Tongue (tissue), 3 donors: ENCODE measurements at places on chromosomes 3 and 15. TPM values are rescaled to one million over a fixed set of nuclear protein-coding genes. Genes with fewer than 3 reads are reported as not detected.
A peak's percentile ranks its signal among the peaks of the same experiment; 100 is the strongest.

GRCh38 chr3:37147666-37148065, 26.7 kb downstream of the LRRFIP2 start:
- DNase-seq, result peak; percentile 44

DNA sequence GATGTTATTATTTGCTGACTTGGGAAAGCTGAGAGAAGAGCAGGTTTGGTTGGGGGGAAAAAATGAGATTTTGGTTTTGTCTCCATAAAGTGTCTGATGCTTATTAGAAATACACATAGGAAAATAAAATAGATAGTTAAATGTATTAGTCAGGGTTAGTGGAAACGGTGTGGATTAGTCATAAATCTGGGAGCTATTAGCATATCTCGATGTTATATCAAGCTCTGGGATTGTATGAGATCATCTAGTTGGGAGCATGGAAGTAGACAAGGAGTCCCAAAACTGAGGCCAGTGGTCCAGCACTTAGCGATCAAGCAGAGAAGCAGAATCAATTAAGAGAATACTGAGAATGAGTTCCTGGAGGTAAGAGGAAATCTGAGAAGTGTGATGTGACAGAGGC, 845.5 kb downstream of the ROBO2 start:
- no peak for DNase-seq

GRCh38 chr15:101014921-101015841, 96.0 kb downstream of the LRRK1 start:
- DNase-seq, result peak; percentile 92

DNA sequence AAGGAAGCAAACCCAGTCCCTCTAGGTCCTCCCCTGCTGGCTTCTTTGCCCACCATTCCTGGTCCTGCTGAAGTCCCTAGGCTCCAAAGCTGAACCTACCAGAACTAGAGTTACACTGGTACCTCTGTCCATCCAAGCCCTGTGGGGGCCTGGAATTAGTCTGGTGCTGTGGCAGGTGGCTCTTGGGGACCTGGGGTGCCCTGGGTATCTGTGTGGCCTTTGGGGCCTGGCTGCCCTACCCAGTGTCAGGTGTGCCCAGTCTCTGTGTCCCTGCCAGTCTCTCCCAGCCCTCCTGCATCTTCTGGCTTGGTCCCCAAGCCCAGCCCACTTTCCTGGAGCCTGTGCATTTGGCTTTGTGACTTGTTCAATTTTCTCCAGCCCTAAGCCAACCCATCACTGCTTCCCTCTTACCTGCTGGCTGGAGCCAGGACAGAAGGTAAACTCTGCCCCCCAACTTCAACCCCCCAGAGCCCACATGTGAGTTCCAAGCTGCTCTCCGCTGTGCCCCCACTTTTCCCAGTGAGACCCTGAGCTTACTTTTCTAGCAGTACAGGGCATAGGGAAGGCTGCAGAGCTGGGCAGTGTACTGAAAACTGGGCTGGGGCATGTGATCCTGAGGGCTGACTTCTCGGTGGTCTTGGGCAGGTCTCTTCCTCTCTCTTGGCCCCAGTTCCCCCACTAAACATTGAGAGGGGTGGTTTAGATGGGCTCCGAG, 28.3 kb upstream of the HHATL start:
- DNase-seq, result no peak

- DNase-seq, result no peak
Measured at GRCh38 chr3:107589454-107589853, 66.7 kb downstream of the BBX start.

DNA sequence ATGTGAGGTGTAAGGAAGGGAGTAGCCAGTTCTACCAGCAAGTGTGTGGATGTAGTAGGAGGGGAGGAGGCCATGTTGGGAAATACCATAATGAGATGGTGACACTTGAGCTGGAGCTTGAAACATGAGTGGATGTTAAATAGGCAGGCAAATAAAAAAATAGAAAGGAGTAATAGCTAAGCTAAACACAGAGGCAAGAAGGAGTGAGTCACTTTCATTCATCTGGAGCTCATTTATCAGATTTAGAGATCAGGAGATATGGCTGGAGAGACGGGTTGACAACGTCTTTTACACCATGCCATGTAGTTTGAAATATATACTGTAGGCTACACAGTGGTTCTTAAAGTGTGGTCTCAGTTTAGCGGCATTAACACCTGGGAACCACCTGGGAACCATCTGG, 390.5 kb downstream of the DIPK2A start:
- DNase-seq, result no peak

- peak; percentile 81 for DNase-seq
Measured at GRCh38 chr3:139937674-139938279, 2.8 kb downstream of the CLSTN2 start.

GRCh38 chr3:20458994-20459716, 273.1 kb upstream of the SGO1 start:
- peak; percentile 74 for DNase-seq

GRCh38 chr15:74889883-74890664, at the start of gene MPI:
Gene MPI, plus strand, starts transcription at chr15:74890042. Its CDS starts 32 bp downstream, at chr15:74890074.
- DNase-seq, result peak; percentile 94

DNA sequence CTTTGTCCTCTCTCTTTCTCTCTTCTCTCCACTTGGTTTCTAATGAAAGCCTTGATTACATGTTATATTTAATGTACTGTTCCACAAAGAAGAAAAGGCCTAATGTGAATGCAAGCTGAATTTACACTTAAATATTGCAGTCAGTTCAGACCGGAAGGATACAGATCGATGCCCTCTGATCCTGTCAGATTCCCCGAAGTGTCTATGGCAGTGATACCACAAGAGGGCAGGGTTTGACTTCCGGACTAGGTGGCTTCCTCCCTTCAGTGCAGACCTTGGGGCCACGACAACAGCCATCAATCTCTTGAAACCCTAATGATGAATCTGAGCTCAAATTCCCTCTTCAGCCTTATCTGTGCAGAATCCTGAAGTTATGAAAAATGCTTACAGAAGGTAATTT, 29.5 kb downstream of the AGTR1 start:
- DNase-seq, result peak; percentile 36

DNA sequence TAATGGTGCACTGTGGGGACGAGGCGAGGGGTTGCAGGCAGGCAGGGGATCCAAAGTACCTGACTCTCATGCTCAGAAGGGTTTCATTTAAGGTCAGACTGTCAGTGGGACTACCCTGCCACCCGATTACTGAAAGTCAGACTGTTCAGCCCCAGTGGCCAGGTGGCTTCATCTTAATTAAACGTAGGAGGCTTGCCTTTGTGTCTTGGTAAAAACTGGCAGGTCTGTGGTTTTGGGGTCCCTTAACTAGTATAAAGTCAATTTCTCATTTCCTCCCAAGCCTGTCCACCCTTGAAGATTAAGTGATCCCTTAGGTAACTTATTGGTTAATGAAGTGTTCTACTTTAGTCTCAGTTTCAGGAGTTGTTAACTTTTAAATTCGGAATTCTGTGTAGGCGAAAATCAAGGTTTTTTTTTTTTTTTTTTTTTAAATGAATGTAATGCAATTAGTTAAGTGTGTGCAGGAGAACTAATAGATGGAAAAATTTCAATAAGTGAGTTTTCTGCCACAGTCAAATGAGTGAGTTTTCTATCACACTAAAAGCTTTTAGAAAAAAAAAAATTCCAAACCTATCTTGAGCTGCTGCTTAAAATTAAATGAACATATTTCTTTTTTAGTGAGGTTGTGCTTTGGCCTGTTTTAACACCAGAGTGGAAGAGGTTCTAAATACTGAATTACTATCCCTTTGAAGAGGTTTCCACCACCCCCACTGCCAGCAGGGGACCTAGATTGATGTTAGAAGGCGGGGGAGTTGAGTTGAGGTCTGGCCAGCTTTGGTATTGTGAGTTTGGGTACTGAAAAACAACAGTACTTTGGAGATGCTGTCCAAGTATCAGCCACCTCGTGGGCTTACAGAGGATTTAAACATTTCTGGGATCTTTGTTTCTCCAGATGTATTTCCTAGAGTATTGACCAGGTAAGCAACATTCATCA, 15.2 kb downstream of the ITPR1 start:
- no peak for DNase-seq

GRCh38 chr15:98715890-98716443, 67.6 kb downstream of the IGF1R start:
- peak; percentile 59 for DNase-seq

GRCh38 chr3:4504340-4505261, 11.5 kb downstream of the ITPR1 start:
- no peak for DNase-seq

DNA sequence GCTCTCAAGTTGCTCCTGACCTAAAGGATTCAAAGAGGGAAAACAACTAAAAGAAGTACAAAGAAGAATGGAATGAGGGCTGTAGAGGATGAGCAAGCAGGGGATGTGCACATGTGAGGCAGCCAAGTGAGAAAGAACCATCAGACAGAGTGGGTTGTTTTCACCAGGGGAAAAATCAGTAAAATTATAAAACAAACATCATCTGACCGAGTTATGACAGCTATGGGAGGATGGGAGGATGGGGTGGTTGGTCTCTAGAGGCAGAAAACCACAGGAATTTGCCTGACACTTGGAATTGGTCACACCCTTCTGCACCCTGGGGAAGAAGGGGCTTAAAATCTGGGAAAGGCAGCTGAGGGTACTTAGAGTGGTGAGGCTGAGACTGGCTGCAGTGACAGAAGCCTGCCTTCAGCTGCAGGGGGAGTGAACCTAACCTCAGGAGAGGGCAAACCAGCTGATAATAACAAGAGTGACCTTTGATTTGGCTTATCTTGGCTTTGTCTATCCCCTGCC, 10.1 kb downstream of the ARHGAP31 start:
- DNase-seq, result peak; percentile 38

DNA sequence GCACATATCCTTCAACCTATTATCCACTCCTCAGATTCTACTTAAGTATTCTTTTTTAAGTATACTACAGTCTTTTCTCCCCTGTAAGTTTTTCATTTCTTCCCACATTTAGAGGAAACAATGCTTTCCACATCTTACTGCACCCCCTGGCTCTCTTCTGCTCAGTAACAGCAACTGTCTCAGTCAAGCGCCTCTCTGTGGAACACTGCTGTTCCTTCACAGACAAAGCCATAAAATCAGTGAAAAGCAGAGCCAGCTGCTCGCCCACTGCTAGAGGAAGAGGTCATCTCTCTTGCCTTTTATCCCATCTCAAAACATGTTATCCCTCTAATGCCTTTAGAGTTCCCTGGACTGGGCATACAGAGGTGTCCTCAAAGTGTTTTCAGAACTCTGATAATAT, 24.8 kb downstream of the SERP1 start:
- DNase-seq, result peak; percentile 31

DNA sequence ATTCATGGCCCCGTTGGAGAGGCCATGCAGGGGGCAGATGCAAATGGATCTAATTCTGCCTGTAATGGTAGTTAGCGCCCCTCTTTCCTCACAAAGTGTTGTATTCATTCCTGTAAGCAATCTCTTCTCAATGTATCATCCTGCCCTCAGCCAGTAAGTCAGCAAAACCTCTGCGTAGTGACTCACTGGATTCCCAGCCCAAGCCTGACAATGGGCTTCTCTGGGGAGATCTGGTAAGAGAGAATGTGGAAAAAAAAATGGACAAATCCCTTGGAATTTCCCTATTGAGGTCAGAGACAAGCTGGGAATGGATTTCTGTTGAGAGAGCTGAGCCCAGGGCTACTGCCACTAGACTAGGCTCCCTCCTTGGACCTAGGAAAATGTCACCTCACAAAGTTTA, 25.4 kb downstream of the ADPGK start:
- no peak for DNase-seq

DNA sequence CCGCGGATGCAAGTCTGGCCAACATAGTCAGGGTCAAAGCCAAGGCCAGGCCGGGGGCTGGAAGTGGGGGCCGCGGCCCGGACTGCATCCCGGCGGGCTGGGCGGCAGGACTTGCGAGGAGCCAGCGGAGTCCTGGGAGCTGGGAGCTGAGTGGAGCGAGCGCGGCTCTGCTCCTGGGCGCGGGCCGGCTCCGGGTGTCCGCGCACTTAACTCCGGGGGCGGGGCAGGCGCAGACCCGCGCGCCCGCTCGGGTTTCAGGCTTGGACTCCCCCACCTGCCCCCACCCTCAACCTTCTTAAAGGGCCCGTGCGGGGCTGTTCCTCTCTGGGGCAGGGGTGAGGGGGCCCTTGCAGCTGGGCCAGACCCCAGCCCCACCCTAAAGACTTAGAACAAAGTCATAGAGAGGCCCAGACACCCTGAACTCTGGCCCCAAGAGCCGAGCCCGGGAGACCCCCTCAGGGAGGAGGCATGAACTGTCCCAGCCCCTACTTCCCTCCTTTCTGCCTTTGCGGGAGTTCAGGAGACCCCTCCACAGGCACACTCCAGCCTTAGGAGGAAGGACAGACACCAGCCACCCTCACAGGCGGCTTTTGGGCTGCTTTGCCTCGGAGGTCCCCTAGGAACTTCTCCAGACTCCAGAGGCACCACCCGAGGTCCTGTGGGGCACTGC, at the start of gene CSPG4:
Gene CSPG4, minus strand, starts transcription at position 181 of the 670 bp plus-strand sequence. Its CDS starts 93 bp downstream, at position 88.
- peak; percentile 95 for DNase-seq

- DNase-seq, result no peak
Measured at GRCh38 chr3:154510780-154511179, 80.8 kb upstream of the GPR149 start.

GRCh38 chr3:181718987-181719911, 7.5 kb downstream of the SOX2 start:
- DNase-seq, result no peak

DNA sequence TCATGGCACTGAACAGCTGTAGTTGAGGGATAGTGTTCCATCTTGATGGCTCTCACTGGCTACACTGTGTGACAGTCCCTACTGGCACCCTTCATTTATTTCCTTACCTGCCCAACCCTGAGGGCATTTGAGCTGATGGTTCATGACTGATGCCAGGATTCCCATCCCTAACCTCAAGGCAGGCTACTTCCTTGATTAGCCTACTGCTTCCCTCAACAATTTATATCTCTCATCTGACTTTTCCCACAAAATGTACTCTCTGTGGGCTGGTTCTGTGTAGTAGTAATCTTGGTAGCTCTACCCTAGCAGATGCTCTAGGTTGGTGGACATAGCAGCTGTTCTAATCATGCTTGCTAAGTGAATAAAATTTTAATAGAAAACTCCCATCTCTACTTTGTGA, 106.0 kb downstream of the THRB start:
- no peak for DNase-seq

GRCh38 chr3:186653984-186654383, 11.8 kb upstream of the HRG start:
- no peak for DNase-seq

GRCh38 chr15:96142498-96142897, 188.0 kb upstream of the NR2F2 start:
- DNase-seq, result no peak

DNA sequence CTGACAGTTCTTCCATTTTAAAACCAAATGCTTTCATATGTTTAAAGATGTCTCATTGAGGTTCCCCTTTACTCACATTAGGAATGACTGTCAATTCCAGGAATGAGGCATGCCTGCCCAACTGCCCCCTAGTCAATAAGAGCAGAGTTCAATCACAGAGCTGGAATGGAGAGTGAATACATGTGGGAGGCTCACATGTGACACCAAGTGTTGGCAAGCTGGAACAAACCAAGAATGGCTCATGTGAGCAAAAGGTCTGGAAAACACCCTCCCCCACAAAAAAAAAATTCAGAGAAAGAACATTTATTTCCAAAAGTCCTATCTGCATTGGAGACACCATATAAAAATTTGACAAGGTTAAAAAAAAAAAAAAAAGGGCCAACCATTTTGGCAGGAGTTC, 3.7 kb downstream of the PBRM1 start:
- peak; percentile 22 for DNase-seq

GRCh38 chr15:96322536-96323318, 7.8 kb upstream of the NR2F2 start:
- DNase-seq, result peak; percentile 52

The LNP1 gene
- total RNA-seq, result 6.3 TPM

The MED12L gene
- 8.5 TPM for total RNA-seq

The MUC13 gene
- total RNA-seq, result not detected

The SLC28A1 gene
- total RNA-seq, result not detected

The RARRES1 gene
- total RNA-seq, result 5.3 TPM

The SLC6A1 gene
- total RNA-seq, result 3.1 TPM

The ATRIP gene
- 8.7 TPM for total RNA-seq

The ITIH4 gene
- 10.1 TPM for total RNA-seq
